ENCODE measurements at places on chromosomes 1 and 21.

DNA sequence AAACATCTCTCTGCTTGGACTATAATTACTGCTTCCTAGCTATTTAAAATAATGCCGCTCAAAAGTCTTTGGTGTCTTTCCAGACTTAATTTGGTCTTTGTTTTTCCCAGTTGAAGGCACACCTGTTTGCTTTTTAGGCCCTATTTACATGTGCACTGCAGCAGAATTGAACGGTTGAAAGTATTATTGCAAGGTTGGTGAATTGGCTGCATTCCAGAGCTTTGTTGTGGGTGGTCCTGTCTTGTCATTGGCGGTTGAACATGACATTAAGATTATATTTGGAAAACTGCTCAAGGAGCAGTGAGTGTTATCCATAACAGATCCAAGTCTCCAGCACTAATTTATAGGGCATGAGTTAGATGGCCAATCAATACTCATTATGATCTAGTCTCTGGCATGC, 656.3 kb downstream of the PTPRC start:
- no peak for DNase-seq

DNA sequence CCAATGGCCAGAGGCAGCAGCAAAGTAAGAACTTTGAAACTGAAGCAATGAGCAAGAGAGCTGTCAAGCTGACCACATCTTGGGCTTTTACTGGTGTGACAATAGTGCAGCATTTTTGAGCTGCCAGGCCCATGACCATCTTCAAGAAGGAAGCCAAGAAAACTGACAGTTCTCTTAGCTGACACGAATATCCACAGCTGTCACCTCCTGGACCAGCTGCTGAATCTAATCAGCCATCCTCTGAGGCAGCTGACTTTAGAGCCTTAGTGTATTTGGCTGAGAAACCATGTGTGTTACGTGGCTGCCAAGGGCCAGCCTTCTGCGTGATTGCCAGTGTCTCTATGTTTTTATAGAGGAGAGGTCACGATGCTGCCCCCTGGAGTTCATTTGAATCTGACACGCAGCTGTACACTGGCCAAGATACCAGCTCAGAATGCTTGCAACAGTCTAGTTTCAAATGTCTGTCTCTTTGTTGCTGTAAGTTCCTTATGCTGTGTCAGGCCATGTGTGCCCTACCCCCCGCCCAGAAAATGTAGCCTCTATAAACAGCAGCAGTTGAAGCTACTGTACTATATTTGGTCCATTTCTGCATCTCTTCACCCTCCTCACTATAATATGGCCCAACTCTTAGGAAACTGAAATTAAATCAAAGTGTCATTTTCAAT, 39.7 kb downstream of the PALMD start:
- peak; percentile 69 for DNase-seq

DNA sequence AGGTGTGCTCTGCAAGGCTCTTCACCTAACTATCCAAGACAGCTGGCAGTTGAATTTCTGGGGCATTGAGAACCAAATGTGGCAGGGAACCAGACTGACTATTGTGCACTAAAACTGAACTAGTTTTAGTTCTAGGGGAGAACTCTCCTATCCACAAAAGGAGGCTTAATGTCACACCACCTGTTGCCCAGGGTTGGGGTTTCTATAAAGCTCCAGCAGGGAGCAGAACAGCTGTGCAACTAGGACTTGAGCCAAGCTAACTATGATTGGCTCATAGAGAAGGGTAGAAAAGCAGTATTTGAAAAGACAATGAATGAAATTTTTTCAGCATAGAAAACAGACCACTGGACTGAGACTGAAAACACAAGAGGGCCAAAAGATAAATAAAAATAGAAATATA, 53.3 kb upstream of the FGGY start:
- DNase-seq = no peak

DNA sequence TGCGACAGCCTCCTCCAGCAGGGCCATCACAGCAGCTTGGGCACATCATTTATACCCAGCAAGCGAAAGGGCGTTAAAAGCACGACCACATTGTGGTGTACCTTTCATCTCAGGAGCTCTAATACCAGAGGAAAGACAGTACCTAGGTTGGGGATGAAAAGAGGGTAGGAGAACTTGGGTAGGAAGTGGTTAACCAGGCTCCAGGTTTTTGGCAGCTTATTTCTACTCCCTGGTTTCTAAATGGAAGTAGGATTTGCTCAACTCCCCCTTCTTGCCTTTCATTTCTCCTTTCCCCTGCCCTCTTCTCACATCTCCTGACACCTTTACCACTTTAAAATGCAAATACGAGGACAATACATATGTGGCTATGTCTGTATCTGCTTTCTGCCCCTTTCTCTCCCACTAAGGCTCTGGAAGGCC, 30.2 kb downstream of the FAM177B start:
- no peak for DNase-seq

DNA sequence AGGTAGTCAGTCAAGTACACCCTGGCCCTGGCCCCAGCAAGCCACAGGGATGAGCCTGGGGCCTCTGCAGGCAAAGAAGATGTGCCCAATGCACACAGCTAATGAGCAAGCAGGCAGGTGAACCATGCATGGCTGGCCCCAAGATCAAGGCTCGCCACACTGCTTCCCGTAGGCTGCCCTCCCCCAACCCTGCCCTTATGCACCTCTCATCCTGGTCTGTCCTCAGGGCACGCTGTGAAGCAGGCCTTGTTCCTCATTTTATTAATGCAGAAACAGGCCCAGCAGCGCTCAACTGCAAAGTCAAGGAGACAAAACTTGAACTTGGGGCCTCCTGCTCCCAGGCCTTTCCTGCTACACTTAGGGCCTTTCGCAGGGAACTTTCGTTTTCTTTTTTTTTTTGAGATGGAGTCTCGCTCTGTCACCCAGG, 35.6 kb upstream of the ID3 start:
- DNase-seq = no peak

GRCh38 chr1:184039126-184039525, 1.6 kb upstream of the COLGALT2 start:
- DNase-seq = no peak

DNA sequence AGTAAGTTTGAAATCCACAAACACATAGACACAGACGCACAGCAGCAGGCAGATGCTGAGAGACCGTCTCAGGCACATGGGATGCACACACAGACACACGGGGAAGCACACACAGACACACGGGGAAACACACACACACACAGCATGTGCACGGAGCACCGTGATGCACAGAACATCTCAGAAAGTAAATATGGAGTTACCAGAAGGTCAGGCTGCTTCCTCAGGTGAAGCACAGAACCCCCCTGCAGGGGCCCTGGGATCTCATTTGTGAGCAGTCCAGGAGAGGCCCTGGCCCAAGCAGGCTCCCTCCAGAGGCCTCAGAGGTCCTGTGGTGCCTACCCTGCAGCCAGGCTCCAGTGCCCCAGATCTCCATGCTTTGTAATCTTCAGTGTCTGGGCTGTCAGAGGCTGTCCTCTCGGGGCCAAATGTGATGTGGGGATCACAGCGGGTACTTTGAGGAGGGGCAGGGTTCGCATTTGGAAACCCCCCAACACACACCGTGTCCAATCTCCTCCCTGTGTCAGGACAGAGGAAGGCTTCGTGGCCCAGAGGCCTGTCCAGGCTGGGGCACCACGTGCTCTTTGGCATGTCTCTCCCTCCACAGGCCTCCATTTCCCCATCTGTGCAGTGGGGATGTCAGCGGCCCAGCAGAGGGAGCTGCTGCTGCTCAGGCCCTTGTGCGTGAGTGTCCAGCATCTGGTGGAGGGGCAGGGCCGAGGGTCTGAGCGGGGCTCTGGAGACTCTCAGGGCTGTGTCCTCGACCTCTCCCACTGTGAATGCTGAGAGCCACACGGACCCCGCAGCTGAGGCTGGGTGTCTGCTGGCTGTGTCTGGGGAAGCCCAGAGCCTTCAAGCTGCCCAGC, 23.0 kb upstream of the PRSS38 start:
- DNase-seq = no peak

- DNase-seq = no peak
Observed at GRCh38 chr1:38625939-38626338, 233.6 kb downstream of the RRAGC start.

DNA sequence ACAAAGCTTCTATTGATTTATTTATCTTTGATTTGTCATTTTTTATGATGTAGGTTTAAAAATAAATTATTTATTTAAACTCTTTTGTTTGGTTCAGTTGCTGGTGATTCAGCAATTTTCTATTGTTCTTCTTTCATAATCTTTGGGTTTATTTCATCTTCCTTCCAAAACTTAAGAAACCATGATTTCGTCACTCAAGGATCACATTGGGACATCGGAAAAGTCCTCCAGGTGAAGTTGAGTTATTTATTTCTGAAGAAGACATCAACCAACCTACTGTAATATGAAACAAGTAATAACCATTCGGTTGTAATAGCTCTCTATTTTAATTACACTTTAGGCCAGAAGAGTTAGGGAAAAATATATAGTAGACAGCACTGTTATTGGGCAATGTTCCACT, 23.0 kb upstream of the WLS start:
- DNase-seq = no peak

DNA sequence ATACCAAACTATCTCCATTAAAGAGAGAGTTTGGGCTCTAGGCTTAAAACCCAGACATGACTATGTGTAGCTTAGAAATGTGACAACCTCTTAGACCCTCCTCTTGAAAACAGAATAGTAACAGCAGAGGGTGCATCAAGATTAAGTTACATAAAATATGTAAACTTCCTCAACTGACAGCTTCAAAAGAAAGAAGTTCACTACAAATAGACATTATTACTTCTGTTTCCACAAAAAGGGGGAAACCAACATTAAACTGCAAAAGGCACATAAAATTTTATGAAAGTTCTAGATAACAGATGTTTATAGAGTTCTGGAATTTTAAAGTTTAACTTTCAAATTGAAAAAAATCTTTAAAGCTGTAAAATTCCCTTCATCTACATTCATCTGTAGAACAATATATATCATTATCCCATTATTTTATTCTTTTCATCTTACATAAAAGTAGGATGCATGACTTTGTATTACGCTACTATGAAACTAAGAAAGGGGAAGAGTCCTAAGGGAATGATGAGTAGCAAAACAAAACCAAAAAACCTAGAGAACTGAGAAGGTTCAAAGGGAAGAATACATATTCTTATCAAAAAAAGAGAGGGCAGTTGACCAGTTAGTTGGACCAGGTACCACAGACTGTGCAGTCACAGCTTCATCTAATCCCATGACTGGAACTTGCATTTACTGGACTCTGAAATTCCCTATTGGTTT, 177.0 kb downstream of the SIPA1L2 start:
- DNase-seq = no peak

DNA sequence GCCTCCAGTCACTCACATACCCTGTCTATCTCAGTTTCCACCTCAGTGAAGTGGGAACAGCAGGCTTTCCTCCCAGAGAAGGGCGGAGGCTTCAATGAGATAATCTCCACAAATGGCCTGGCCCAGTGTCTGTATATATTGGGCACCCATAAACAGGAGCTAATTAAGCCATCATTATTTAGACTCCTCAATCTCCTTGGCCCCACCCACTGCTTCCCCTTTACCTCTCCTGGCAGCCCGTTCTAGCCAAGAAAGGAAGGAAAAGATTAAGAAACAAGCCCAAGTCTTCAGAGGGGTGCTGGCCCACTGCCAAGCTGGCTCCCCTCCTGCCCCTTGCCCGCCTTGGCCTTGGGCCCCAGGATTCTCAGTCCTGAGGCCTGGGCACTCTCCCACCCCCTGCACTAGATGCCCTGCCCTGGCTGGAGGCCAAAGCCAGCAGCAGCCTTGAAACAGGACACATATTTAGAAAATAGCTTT, 15.9 kb upstream of the EPB41 start:
- no peak for DNase-seq

- DNase-seq = no peak
Observed at GRCh38 chr21:34020983-34021553, 52.3 kb upstream of the MRPS6 start.

DNA sequence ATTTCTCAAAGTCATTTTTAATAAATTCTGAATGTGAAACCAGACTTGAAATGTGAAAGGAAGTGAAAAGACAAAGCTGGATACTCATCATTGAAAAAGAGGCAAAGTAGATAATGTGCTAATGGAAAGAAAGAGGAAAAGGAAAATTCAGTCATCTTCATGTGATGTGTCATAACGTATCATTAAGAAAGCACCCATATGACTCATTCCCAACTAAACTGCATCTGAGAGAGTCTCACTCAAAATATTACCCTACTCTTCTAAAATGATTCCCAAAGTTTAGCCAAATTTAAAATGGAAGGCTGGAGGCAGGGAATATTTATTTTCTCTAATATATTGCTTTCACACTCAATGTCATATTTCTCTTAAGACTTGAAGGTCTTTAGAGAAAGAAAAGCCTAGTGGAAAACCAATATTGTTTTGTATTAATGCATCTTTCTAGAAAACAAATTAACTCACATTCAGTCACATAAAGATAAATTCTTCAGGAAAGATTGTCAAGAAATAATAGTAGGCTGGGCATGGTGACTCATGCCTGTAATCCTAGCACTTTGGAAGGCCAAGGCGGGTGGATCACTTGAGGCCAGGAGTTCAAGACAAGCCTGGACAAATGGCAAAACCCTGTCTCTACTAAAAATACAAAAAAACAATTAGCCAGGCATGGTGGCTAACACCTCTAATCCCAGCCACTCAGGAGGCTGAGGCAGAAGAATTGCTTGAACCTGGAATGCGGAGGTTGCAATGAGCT, 129.9 kb downstream of the SLC30A10 start:
- no peak for DNase-seq

GRCh38 chr1:48644905-48645605, 131.6 kb downstream of the BEND5 start:
- no peak for DNase-seq

GRCh38 chr1:223378754-223379153, 14.5 kb upstream of the CCDC185 start:
- no peak for DNase-seq

- DNase-seq = no peak
Observed at GRCh38 chr1:199976496-199977144, 50.9 kb upstream of the NR5A2 start.

DNA sequence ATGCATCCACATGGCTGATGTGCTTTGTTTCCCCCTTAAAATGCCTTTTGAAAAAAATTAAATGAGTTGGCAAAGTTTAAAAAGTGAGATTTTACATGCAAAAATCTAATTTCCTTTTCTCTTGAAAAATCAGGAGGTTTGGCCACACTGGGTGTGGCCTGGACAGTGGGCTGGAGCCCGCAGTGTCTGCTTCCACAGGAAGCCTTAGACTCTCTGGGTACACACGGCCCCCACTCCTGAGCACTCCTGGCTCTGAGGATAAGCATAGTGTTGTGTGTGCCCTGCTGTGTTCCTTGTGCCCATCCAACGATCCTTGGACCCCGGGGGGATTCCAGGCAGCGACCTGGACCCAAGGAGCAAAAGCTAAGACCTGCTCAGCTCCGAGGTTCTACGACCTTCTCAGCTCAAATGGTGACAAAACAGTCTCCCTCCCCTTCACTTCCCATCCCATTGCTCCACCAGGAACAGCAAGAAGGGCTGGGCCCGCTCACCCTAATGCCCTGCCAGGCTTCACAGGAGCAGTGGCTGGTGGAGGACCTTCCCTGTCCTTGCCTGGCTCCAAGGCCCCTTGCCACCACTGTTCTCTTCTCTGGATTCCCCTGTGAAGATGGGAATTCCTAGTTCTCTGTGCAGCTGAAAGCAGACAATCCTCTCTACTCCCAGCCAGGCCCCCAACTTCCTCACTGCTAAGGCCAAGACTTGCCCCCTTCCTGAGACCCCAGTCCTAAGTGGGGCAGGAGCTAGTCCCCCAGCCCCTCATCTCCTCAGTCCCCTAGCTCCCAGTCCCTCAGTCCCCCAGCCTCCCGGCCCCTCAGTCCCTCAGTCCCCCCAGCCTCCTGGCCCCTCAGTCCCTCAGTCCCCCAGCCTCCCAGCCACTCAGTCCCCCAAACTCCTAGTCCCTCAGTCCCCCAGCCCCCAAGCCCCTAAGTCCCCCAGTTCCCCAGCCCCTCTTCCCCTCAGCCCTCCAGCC, 395.8 kb downstream of the PTPRU start:
- no peak for DNase-seq

Measured in midbrain (tissue), 1 donor.